ENCODE measurements at places on chromosomes 3 and 15.

GRCh38 chr3:81696090-81696489 is 65.4 kb downstream of the GBE1 start:
- no peak for DNase-seq

DNA sequence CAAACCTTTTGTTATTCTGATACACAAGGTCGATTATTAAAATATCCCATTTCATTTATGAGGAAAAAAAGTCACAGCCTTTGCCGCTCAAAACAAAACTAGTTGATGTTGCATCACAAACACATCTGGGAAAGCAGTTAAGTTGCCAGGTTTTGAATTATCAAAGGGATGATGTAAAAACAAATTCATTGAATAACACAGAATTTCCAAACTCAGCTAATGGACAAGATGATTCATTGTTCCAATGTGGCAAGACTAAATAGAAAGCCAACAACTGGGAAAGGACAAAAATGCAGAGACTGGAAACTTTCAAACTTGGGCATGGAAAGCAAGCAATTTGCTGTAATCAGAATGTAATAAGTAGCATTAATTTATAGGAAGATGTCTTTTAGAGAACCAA is 610.0 kb upstream of the ZNF385D start:
- no peak for DNase-seq

DNA sequence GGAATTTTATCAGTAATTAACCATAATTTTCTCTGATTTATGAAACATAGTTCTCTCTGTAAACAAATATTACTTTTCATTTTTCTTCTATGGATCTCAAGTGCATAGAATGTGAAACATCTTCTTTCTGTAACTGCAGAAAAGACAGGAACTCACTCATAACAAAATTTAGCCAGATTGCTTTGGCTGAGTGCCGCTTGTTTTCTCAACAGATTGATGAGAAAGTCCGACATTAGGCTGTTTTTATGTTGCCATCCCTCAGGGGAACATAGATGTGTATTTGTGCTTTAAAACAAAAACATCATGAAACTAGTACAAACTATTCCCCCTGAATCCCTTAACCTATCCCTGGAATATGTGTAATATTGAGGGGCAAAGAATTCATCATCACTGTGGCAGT is 154.2 kb downstream of the B3GALNT1 start:
- no peak for DNase-seq

DNA sequence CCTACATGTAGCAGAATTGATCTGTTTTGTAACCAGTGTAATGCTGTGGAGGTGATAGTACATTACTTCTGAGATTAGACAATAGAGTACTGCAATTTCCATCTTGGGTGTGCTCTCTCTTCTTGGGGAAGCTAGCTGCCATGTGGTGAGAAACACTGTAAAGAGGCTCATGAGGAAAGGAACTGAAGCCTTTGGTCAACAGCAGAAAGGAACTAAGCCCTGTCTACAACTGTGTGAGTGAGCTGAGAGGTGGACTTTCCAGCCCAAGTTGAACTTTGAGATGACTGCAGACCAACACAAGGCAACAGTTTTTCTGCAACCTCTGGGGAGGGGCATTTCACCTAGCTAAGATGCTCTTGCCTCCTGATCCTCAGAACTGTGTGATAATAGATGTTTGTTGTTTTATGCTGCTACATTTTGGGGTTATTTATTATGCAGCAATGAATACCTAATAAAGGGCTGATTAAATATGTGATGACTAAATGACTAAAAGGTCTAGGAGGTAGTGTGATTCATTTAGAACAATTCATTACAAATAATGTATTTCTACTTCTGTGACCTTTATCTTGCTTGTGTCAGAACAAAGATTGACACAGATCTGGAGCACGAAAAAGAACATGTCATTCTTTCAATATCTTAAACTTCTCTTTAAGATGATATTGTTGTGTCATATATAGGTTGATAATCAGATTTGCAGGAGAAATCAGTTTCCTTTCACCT is 121.6 kb upstream of the THRB start:
- no peak for DNase-seq

GRCh38 chr15:70376929-70377691 is 279.4 kb upstream of the TLE3 start:
- DNase-seq, result peak; percentile 7

DNA sequence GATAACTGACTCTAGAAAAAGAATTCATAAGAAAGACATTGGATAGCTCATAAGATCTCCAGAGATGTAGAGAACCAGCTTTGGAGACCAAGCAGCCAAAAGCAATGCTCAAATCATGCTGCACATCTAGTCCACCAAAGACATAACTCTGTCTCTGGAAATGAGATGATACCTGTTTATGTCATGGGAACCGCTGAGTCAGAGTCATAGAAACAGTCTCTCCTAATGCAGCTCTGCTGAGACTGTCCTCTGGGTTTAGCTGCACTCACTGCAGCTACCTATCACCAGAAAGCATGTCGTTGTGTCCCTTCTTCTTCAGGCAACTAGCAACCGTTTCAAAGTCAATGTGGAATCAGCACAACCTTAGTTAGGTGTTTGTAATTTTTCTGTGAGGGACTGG is 218.5 kb upstream of the ROBO1 start:
- DNase-seq, result no peak

- no peak for DNase-seq
These were observed 7.8 kb upstream of the UTS2B start for GRCh38 chr3:191338177-191338488.
